ENCODE measurements at places on chromosomes 4 and X. TPM values are rescaled to one million over a fixed set of nuclear protein-coding genes. Genes with fewer than 3 reads are reported as not detected.

- no peak overlapping the region for H3K27ac ChIP-seq
- no peaks in the 10 kb centered on the region for H3K36me3 ChIP-seq
- no peaks in the 10 kb centered on the region for H3K4me1 ChIP-seq
- H3K27me3 ChIP-seq, result no peaks in the 10 kb centered on the region
Measured at GRCh38 chrX:44705817-44706551, 137.8 kb upstream of the DUSP21 start.

GRCh38 chr4:26235500-26235899 lies 85.3 kb upstream of the RBPJ start:
- no peak overlapping the region for H3K4me3 ChIP-seq
- no peak overlapping the region for H3K27ac ChIP-seq
- peaks cover 29% of the 10 kb centered on the region for H3K4me1 ChIP-seq
- no peaks in the 10 kb centered on the region for H3K36me3 ChIP-seq
- H3K27me3 ChIP-seq, result no peaks in the 10 kb centered on the region

DNA sequence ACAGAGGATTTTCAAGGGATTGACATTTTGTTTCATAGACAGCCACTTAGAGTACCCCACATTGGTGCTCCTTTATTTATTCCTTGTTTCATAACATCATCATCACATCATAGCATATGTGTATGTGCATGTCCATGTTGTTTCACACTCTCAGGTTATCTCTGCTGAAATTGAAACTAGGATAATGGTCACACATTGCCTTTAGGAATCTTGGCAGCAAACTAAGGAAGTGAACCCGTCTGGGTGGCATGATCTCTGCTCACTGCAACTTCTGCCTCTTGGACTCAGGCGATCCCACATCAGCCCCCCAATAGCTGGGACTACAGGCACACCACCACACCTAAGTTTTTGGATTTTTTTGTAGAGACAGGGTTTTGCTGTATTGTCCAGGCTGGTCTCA lies 234.2 kb upstream of the ANKRD50 start:
- no peaks in the 10 kb centered on the region for H3K27me3 ChIP-seq
- no peak overlapping the region for H3K27ac ChIP-seq
- H3K36me3 ChIP-seq, result no peaks in the 10 kb centered on the region
- H3K4me3 ChIP-seq, result no peak overlapping the region
- DNase-seq, result no peak

GRCh38 chr4:118981171-118981838 lies 92.7 kb downstream of the SYNPO2 start:
- DNase-seq, result no peak
- H3K27ac ChIP-seq, result no peak overlapping the region

- DNase-seq, result peak; percentile 29
- H3K36me3 ChIP-seq, result no peaks in the 10 kb centered on the region
- H3K4me3 ChIP-seq, result no peak overlapping the region
- no peak overlapping the region for H3K27ac ChIP-seq
- no peaks in the 10 kb centered on the region for H3K4me1 ChIP-seq
- no peaks in the 10 kb centered on the region for H3K27me3 ChIP-seq
Measured at GRCh38 chr4:168562041-168562571, 65.3 kb downstream of the PALLD start.

GRCh38 chr4:71266090-71266794 lies 72.6 kb upstream of the SLC4A4 start:
- H3K27me3 ChIP-seq, result no peaks in the 10 kb centered on the region
- DNase-seq, result no peak
- H3K36me3 ChIP-seq, result no peaks in the 10 kb centered on the region
- no peak overlapping the region for H3K4me3 ChIP-seq
- H3K27ac ChIP-seq, result no peak overlapping the region
- H3K4me1 ChIP-seq, result no peaks in the 10 kb centered on the region

DNA sequence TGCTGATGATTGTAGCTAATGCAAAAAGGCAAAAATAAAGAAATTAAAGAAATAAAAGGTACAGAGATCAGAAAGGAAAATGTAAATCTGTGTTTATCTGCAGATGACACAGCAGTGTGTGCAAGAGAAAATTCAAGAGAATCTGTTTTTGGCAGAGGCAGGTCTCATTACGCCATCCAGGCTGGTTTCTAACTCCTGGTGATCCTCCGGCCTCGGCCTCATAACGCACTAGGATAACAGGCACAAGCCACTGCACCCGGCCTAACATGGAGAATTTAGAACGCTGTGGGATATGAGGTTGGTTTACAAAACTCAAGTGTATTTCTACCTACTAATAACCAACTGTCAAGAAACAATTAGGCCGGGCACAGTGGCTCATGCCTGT lies 29.4 kb downstream of the CTBP1 start:
- no peak overlapping the region for H3K4me3 ChIP-seq
- H3K4me1 ChIP-seq, result no peaks in the 10 kb centered on the region
- DNase-seq, result no peak
- H3K36me3 ChIP-seq, result peaks cover 3% of the 10 kb centered on the region
- no peaks in the 10 kb centered on the region for H3K27me3 ChIP-seq
- H3K27ac ChIP-seq, result no peak overlapping the region

DNA sequence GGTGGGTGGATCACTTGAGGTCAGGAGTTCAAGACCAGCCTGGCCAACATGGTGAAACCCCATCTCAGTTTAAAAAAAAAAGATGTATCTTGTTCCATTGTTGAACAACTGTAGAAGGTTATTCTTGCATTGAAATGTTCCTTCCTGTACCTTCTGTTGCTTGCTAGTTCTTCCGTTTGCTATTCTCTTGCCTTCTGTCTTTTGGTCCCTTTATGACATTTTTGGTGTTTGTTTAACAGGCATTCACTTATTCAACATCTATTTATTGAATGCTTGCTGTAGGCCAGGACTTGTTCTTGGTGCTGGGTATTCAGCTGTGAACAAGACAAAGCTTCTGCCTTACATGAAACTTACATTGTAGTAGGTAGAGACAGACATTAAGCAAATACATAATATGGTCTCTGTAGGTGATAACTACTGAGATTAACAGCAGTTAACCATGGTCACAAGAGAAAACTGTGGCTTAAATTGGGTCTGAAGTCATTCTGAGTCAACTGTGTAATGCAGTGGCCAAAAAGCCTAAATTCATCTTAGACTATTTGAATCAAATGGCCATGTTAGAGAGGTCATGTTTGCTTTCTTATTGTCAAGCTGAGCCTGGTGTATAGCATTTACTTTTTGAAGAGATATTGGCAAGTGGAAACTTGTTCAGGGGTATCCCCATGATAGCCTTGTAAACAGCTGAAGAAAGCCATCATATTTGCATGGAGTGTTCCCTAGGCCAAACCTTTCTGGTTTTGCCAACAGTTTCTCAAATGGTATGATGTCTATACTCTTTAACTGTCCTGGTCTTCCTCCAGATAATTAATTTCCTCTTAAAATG lies 35.6 kb downstream of the GAB1 start:
- no peak overlapping the region for H3K4me3 ChIP-seq
- no peak for DNase-seq
- no peaks in the 10 kb centered on the region for H3K27me3 ChIP-seq
- no peak overlapping the region for H3K27ac ChIP-seq
- H3K4me1 ChIP-seq, result peaks cover 8% of the 10 kb centered on the region
- H3K36me3 ChIP-seq, result peaks cover 20% of the 10 kb centered on the region

DNA sequence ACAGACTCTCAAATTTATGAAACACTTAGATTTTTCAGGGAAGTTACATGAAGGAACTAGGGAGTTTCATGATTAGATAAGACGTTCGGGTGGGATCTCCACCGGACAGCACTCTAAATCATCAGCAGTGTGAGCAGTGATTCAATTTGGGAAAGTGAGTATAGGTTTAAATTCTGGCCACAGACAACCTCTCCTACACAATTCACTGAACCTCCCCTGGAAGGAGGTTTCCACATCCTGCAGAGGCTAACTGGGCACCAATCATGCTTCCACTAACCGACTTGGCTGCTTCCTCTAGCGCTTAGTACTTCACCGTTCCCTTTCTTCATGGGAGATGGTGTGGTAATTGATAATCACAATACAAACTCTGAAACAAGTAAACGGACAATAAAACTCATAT lies 5.6 kb downstream of the CXCL9 start:
- DNase-seq, result no peak
- H3K36me3 ChIP-seq, result no peaks in the 10 kb centered on the region
- no peak overlapping the region for H3K4me3 ChIP-seq
- H3K4me1 ChIP-seq, result no peaks in the 10 kb centered on the region
- H3K27me3 ChIP-seq, result no peaks in the 10 kb centered on the region
- no peak overlapping the region for H3K27ac ChIP-seq

DNA sequence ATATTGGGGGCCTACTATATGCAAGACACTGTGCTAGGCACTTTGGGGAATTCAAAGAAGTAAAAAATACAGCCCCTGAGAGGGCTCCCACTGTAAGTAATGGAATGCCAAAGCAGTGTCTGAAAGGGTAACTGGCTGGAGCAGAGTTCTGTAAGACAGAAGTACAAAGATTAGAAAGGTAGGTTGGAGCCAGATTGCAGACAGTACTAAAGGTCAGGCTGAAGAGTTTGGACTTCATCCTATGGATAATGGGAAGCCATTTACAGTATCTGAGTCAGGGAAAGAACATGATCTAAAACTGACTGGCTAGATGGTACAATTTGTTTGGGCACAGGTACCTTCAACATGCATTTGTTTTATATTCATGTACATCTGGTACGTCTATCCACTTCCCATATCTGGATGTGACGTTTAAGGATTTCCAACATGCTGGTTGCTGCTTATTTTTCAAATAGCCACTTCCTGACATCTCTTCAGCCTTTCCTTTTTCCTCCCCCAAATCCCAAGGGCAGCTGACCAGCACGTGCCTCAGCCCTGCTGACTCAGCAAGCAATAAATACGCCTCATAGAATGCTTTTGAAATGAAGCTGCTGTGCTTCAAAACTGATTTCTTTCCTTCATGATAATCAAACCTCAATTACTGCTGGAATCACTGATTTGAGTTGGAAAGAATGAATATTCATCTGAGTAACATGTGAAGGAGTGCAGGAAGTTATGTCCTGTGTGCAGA lies 9.5 kb downstream of the ENOX2 start:
- no peaks in the 10 kb centered on the region for H3K36me3 ChIP-seq
- no peaks in the 10 kb centered on the region for H3K4me1 ChIP-seq
- no peak overlapping the region for H3K4me3 ChIP-seq
- DNase-seq, result peak; percentile 12
- H3K27me3 ChIP-seq, result no peaks in the 10 kb centered on the region
- H3K27ac ChIP-seq, result no peak overlapping the region

- no peak overlapping the region for H3K27ac ChIP-seq
- H3K4me1 ChIP-seq, result no peaks in the 10 kb centered on the region
- no peak for DNase-seq
- no peaks in the 10 kb centered on the region for H3K36me3 ChIP-seq
Measured at GRCh38 chr4:108466936-108467902, 153.2 kb upstream of the RPL34 start.

DNA sequence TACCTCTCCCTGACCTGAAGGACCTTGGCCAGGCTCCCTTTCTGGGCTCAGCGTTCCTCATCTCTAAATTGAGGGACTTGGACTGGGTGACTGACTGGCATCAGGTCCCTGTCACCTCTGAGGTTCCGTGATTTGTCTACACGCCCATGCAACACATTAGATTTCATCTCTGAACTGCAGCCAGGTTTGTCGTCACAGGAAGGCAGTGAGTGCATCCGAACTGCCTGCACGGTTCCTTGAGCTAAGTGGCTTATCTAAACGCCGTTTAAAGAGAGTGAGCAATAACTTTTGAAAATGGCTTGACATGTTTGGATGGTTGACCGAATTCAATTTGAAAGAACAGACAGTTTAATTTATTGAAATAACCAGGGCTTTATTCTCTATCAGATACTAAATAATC lies 70.1 kb downstream of the PCYT1B start:
- H3K27ac ChIP-seq, result no peak overlapping the region
- H3K27me3 ChIP-seq, result no peaks in the 10 kb centered on the region
- H3K4me3 ChIP-seq, result no peak overlapping the region
- H3K4me1 ChIP-seq, result no peaks in the 10 kb centered on the region

- DNase-seq, result peak; percentile 1
- no peaks in the 10 kb centered on the region for H3K27me3 ChIP-seq
- H3K36me3 ChIP-seq, result no peaks in the 10 kb centered on the region
- no peaks in the 10 kb centered on the region for H3K4me1 ChIP-seq
- H3K27ac ChIP-seq, result no peak overlapping the region
Measured at GRCh38 chrX:117487421-117487820, 629.2 kb downstream of the KLHL13 start.

GRCh38 chr4:152072906-152073305 lies 312.1 kb upstream of the GATB start:
- H3K4me3 ChIP-seq, result no peak overlapping the region
- no peak for DNase-seq

- no peak overlapping the region for H3K4me3 ChIP-seq
- no peak overlapping the region for H3K27ac ChIP-seq
- H3K36me3 ChIP-seq, result no peaks in the 10 kb centered on the region
- H3K27me3 ChIP-seq, result no peaks in the 10 kb centered on the region
- DNase-seq, result peak; percentile 48
Measured at GRCh38 chrX:112642349-112642748, 37.4 kb downstream of the LHFPL1 start.

GRCh38 chrX:96688789-96689188 lies 4.1 kb downstream of the DIAPH2 start:
- H3K27ac ChIP-seq, result no peak overlapping the region
- H3K36me3 ChIP-seq, result no peaks in the 10 kb centered on the region
- H3K4me1 ChIP-seq, result no peaks in the 10 kb centered on the region
- H3K27me3 ChIP-seq, result no peaks in the 10 kb centered on the region

- no peak overlapping the region for H3K27ac ChIP-seq
- no peak for DNase-seq
- H3K27me3 ChIP-seq, result no peaks in the 10 kb centered on the region
- H3K4me3 ChIP-seq, result no peak overlapping the region
Measured at GRCh38 chr4:78601013-78601412, 49.4 kb downstream of the ANXA3 start.

DNA sequence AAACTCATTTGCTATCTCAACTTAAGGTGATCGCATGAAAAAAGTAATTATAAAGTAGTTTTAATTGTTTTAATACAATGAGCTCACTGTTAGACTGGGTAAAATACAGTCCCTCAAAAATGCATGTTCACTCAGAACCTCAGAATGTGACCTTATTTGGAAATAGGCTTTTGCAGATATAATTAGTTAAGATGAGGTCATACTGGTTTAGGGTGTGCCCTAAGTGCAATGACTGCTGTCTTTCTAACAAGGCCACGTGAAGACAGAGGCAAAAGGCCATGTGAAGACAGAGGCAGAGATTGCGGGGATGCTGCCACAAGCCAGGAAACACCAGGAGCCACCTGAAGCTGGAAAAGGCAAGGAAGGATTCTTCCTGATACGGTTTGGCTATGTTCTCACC lies 262.1 kb downstream of the NKX6-1 start:
- H3K27me3 ChIP-seq, result no peaks in the 10 kb centered on the region
- no peaks in the 10 kb centered on the region for H3K36me3 ChIP-seq
- no peak overlapping the region for H3K4me3 ChIP-seq
- no peak for DNase-seq
- H3K27ac ChIP-seq, result no peak overlapping the region
- H3K4me1 ChIP-seq, result no peaks in the 10 kb centered on the region

GRCh38 chr4:73865431-73866096 lies 3.6 kb upstream of the CXCL1 start:
- DNase-seq, result no peak
- H3K4me3 ChIP-seq, result no peak overlapping the region
- H3K4me1 ChIP-seq, result no peaks in the 10 kb centered on the region
- H3K27me3 ChIP-seq, result no peaks in the 10 kb centered on the region
- H3K27ac ChIP-seq, result no peak overlapping the region

PCDH7 gene
- 1.9 TPM for polyA plus RNA-seq

TMPRSS11A gene
- not detected for polyA plus RNA-seq

PRIMPOL gene
- 14.1 TPM for polyA plus RNA-seq

SPANXN4 gene
- polyA plus RNA-seq, result not detected

VCX3B gene
- not detected for polyA plus RNA-seq

GAGE1 gene
- not detected for polyA plus RNA-seq

PLCXD1 gene
- 40.9 TPM for polyA plus RNA-seq

CD40LG gene
- not detected for polyA plus RNA-seq

CETN2 gene
- polyA plus RNA-seq, result 29.1 TPM

DACH2 gene
- not detected for polyA plus RNA-seq

TEX28 gene
- polyA plus RNA-seq, result not detected

PKD2 gene
- 3.1 TPM for polyA plus RNA-seq

TCEAL6 gene
- polyA plus RNA-seq, result 0.18 TPM

GUCY1A1 gene
- polyA plus RNA-seq, result 1.3 TPM

PITX2 gene
- polyA plus RNA-seq, result 13.2 TPM
